ENCODE measurements at places on chromosomes 5 and 9.

DNA sequence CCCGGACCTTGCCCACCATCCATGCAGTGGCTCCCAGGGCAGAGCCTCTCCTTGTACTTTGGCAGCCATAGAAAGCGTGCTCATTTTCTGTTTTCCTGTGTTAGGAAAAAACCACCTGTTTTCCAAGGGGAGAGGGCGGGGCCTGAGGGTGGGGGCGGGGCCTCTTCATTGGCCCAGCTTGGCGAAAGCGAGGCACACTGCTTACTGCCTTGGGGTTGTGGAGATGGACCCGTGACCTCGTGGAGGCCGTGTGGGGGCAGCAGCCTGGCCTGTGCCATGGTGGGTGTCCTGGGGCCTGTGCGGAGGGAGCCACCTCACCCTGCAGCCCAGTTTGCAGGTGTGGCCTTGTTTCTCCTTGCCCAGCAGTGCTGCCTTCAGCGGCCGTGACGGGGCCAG is 4.4 kb upstream of the TOR4A start:
- DNase-seq = no peak

DNA sequence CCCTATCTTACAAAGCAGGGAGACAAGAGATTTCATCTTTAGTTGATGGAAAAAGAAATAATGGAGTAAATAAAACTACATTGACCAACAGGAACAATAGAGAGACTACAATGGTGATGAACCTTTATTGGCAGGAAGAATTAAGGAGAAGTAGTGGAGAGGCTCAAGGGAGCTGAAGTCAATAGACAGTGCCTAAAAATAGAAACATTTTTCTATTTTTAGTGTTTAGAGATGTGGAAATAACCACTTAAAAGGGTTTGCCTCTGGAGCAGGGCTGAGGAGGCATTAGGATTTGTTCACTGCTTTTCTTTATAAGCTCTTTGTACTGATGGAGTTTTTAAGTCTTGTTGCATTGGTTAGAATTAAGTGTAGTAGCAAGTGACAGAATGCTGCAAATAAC is 98.4 kb upstream of the ERCC6L2 start:
- DNase-seq = no peak

DNA sequence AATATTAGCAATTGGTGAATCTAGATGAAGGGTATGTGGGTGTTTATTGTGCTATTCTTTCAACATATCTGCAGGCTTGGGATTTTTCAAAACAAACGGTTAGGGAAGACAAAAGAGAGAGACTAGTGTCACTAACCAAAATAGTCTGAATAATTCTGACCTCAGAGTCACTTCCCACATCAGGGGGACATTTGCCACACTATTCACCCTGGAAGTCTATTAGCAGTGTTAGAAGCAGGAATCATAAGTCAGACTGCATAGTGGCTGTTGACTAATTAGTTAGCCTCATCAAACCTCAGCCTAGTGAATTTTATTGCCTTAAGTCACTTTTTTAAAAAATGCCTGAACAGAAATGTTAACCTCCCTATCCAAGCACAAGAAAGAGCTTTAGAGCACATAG is 169.2 kb upstream of the RGMB start:
- no peak for DNase-seq

- DNase-seq = no peak
Observed at GRCh38 chr5:133252133-133252480, 200.3 kb downstream of the HSPA4 start.

DNA sequence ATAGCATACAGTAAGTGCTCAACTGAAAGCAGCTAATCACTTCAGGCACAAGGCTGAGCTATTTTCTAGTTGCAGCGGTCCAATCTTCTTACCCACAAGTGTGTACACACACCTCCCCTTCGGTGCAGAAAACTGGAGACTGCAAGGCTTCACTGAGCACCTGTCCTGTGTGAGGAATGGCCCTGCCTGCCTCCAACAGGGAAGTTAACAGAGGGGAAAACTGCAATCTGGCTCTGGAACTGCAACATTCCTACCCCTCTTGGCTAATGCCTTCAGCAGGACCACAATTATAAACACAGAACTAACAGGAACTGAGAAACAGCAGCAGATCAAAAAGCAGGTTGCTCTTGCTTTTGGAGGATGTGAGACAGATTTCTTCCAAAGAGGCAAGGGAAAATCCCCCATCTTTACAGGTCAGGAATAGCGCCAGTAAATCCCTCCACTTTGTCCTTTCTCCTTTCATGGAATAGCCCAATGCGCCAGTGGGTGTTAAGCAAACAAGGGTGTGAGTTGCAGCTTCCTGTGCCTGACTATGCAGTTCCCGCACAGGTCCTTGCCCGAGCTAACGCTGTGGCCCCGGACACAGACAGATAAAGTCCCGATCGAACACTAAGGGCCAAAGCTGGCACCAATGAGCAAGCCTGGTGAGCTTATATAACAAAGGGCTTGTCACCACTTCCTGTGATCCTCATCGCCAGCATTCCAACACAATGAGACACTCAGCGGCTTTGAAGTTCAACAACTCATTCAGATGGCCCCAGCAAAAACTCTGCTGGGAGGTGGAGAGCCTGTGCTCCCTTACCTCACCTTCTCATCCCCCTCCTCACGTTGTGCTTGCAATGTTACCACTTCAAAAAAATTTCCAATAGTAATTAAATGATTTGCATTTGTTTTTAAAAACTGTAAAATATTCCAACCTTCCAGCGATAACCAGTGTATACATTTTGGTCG is 21.5 kb downstream of the SHB start:
- DNase-seq = no peak

DNA sequence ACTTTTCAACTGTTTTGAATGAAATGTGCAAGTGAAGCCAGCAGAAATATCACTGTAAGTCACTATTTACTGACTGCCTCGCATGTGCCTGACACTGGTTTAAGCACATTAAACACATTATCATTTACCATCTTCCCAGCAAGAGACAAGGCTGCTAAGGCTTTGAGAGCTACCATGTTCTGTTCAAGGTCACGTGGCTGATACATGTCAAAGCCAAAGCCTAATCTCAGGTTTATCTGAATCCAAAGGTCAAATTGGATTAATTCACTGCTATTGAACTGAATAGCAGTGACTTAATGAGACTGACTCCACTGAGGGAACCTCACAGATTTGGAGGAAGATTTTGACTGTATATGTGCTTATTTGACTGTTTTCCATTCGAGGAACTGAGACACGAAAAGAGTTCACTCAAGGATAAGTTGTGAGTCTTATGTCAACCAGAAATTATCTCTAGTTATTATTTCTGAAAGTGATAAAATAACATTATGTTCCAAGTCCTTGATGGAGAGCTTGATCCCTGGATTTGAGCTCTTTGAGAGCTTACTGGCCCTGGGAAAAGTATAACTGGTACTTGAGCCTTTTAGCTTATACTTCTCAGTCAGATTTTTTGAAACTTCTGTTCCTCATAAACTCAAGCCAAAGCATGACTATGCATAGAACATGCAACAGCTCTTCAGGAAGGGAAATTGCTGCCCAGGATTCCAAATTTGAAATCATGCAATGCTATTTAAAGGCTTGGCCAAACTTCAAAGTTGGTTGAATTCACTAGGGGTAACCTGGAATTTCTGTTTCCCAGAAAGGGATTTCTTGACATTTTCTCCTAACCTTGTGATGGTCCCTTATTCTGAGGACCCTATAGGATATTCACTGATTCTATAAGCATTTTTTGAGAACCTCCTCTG is 23.4 kb upstream of the ARHGAP26 start:
- DNase-seq = no peak

- DNase-seq = no peak
Observed at GRCh38 chr9:96236854-96237550, 65.0 kb downstream of the HSD17B3 start.

- no peak for DNase-seq
Observed at GRCh38 chr5:98656125-98656795, 117.2 kb upstream of the RGMB start.

- no peak for DNase-seq
Observed at GRCh38 chr9:105447386-105447813, 434 bp upstream of the FSD1L start.

GRCh38 chr5:82522897-82523296 is 244.7 kb upstream of the RPS23 start:
- no peak for DNase-seq

DNA sequence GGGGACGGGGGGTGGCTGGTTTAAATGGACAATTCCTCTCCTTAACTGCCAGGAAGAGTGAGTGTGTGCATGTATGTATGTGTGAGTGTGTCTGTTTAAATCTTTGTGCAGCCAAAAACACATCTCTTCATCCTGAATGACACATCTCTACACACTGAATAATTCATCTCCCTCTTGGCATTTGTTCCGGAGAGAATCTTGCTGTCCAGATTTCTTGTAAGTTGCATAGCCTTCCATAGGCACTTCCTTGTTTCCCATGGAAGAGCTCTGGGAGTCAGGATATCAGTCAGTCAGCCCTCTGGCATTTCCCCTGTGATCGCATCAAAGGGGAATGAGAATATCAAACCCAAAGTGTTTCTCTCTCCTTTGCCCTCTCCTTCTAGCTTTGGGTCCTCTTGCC is 74.7 kb downstream of the WWC1 start:
- DNase-seq = no peak

- DNase-seq = no peak
Observed at GRCh38 chr9:120486347-120486746, 93.6 kb downstream of the CDK5RAP2 start.

DNA sequence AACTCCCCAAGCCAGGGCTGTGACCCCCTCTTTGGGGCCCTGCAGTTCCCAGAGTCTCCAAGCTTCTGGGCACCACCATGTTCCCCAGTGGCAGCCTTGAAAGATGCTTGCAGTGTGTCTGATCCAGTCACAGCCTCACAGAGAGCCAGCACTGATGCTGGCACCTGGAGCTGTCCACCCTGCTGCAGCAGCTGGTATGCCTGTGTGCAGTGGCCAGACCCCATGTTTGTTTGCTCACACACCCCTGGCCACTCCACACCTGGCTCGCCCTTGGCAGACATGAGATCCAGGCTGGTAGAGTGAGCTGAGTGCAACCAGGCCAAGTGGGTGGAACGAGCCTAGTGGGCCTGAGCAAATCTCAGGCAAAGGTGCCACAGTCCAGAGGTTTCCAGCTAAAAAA is 106.0 kb downstream of the C9orf50 start:
- no peak for DNase-seq

DNA sequence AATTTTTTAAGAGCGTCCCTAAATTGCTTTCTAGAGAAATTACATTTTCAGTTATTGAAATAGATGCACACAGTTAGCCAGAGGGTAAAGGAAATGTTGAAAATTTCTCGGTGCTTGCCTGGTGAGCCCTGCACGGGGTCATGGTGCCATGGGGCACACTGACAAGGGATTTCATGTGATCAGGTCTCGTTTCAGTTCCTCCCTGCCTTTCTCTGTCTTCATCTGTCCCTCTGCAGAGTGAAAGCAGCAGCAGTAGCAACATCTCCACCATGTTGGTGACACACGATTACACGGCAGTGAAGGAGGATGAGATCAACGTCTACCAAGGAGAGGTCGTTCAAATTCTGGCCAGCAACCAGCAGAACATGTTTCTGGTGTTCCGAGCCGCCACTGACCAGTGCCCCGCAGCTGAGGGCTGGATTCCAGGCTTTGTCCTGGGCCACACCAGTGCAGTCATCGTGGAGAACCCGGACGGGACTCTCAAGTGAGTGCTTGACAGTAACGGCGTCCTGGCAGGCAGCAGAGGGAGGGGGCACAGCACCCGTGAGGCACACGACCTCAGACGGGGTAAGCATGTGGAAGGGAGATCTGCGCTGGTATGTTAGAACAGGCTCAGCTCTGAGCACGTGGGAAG is 89.1 kb upstream of the OTULINL start:
- no peak for DNase-seq

DNA sequence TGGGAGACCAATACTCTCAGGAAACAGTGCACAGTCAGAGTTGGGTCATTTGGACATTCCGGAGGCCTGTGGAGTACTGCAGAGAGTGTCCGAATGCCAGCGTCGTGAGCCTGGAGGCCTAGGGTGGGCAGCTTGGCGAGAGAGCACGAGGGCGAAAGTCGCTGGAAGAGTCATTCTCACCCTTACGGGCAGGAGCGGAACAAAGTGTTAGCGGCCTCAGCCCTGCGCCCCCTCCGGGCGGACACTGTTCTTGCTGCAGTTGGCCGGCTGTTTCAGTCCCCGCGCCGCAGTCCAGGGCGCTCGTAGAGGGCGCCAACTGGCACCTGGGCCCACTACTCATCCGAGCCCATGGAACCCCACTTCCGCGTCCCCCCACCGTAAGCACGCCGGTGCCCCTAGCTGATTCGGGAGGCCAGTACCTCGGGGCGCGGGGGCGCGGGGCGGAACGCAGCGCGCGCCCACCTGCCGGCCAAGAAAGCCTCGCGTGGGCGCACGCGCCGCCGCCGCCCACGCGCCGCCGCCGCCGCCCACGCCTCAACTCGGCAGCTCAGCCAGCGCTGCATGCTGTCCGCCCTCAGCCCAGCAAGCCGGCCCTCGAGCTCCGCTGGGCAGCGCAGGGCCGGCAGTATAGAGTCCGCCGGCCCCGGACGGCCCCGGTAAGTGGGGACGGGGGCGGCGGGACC is 99.7 kb upstream of the CCL21 start:
- DNase-seq = no peak

DNA sequence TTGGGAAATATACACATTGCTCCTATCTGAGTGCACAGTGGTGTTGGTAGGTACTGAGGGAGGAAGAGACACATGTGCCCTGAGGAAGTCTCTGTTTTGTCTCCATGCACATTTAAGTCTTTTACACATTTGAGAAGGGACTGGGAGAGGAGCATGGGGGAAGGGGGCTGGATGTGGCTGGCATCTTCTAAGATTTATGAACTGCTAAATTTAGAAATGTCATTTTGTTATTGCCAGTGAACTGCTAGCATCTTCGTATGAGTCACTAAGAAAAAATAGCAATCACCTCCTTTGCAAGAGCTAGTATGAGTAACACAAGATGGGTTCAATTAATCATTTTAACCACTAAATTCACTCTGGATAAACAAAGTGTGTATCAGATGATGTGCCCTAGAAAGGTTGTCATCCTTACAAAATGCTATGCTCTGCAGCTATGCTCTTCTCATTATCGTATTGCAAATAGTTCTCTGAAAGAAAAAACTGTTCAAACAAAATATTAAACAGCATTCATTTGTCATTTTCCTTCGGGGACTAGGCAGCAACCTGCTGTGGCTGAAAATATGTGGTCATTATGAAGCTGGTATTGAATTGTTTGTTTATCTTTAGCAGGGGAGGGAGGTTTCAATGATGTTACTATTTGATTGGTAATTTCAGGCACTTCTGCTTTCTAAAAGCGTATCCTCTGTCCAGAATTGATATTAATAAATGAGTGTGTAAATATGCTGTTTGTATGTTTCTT is 236.5 kb downstream of the DMRTA1 start:
- DNase-seq = no peak

- no peak for DNase-seq
Observed at GRCh38 chr5:122236270-122237040, 75.6 kb upstream of the SNCAIP start.

GRCh38 chr5:109421956-109422355 is 12.2 kb upstream of the PJA2 start:
- no peak for DNase-seq

GRCh38 chr5:155728857-155729683 is 597.9 kb upstream of the SGCD start:
- no peak for DNase-seq

GRCh38 chr5:139968547-139969261 is 74.4 kb downstream of the NRG2 start:
- peak; percentile 88 for DNase-seq
